ENCODE measurements at places on chromosomes 2 and 18.

DNA sequence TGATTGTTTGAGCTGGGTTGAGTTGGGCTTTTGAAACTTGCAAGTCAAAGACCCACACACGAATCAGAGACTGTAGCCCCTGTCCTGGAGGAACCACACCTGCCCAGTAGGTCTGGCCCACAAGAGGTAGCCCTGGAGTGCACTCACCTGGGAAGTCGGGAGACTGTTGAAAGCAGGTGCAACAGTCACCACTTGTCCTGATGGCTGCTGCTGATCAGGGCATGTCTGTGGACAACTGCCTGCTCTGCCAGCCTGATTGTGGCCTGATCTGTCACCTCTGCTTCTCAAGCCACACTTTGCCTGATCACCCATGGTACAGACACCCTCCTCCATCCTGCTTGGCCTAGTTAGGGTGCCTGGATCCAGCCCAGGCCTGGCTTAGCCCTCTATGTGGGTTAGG is 105.0 kb upstream of the HAAO start:
- no peak for DNase-seq

DNA sequence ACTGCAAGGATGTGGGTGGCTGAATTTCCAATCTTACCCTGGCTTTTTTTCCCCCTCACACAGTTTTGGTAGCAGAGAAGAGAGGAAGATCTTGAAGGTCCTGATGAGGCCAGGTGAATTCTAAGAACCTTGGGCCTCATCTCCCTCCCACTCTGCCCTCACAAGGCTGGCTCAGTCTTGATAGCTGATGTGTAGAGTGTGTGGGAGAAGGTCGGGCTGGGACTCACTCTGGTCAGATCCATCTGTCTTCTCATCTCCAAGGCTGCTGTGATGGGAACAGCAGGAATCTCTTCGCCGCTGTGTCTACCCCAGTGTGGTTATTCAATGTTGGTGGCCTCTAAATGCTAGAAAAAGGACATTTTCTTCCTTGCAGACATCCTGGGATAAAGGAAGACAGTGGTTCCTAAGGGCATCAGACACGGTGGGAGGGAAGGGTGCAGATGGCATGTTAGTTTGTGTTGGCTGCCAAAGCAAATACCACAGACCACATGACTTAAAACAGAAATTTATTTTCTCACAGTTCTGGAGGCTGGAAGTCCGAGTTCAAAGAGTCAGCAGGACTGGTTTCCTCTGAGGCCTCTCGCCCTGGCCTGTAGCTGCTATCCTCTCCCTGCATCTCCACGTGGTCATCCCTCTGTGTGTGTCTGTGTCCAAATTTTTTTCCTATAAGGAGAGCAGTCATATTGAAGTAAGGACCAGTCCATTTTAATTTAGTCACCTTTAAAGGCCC is 37.6 kb upstream of the MGAT4A start:
- no peak for DNase-seq

DNA sequence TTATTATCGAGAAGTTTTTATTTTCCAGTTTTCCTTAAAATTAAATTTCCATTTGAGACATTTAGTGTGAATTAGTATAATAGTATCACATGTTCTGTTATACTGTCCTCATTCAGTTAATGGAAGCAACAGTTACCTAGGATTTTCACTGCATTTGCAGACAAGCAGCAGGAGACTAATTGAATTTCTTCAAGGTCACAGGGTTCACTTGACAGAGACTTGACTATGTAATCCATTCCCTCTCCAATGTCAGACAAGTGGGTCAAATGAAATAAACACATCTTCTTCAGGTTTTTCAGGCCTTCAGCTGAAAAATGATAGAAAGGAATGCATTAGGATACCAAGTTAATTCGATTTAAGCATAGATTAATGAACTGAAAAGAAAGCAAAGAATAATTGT is 26.7 kb downstream of the NLRC4 start:
- no peak for DNase-seq

GRCh38 chr2:215401896-215402379 is 33.9 kb downstream of the FN1 start:
- DNase-seq = no peak

DNA sequence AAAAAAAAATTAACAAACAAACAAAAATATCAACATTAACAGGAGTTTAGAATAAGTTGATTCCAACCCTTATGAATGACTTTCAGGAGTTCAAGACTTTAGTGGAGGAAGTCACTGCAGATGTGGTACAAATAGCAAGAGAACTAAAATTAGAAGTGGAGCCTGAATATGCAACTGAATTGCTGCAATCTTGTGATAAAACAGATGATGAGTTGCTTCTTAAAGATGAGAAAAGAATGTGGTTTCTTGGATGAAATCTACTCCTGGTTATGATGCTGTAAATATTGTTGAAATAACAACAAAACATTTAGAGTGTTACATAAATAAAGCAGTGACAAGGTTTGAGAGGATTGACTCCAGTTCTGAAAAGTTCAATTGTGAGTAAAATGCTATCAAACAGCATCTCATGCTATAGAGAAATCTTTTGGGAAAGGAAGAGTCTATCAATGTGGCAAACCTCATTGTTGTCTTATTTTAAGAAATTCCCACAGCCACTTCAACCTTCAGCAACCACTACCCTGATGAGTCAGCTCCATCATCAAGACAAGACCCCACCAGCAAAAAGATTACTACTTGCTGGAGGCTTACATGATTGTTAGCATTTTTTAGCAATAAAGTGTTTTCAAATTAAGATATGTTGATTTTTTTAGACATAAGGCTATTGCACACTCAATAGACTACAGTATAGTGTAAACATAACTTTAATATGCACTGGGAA is 42.7 kb upstream of the TAF4B start:
- DNase-seq = no peak

GRCh38 chr18:80104364-80104779 is 4.7 kb upstream of the ADNP2 start:
- DNase-seq = no peak

GRCh38 chr2:111623380-111623779 is 260.6 kb downstream of the ANAPC1 start:
- DNase-seq = no peak

- no peak for DNase-seq
These were observed 24.7 kb upstream of the LRRC30 start for GRCh38 chr18:7206217-7206616.

- no peak for DNase-seq
These were observed 56.4 kb downstream of the SNORC start for GRCh38 chr2:232926431-232926939.

- DNase-seq = no peak
These were observed 34.7 kb downstream of the PTPN18 start for GRCh38 chr2:130390460-130391057.

DNA sequence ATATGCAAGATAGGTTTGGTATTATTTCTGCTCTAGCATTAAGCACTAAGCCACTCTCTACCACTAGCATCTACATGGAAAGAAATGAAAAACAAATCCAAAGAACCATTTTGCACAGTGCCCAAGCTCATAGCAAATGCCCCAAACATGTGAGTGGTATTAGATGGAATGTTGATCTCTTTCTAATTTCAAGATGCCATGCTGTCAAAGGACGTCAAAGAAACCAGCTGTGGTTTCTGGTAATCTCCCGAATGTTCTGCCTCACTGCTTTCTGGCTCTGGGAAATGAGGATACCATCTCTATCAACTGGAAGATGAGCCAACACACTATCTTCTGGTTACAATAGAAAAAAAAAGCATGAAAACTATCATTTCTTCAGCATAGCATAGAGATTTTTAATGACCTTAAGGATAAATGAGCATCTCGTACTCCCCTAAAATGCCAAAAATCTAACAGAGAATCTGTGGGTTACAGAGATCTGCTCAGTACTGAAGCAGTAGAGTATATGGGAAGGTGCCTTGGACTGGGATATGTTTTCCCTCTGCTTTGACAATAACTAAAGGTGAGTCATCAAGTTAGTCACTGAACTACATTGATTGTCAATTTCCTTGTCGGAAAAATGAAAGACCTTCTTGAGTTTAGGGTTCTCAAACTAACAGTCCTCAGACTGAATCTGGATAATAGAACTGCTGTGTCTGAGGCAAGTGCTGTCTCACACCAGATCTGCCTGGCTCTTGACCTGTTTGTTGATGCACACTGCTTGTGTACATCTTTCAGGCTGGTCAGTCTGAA is 244.8 kb upstream of the NCKAP5 start:
- no peak for DNase-seq

DNA sequence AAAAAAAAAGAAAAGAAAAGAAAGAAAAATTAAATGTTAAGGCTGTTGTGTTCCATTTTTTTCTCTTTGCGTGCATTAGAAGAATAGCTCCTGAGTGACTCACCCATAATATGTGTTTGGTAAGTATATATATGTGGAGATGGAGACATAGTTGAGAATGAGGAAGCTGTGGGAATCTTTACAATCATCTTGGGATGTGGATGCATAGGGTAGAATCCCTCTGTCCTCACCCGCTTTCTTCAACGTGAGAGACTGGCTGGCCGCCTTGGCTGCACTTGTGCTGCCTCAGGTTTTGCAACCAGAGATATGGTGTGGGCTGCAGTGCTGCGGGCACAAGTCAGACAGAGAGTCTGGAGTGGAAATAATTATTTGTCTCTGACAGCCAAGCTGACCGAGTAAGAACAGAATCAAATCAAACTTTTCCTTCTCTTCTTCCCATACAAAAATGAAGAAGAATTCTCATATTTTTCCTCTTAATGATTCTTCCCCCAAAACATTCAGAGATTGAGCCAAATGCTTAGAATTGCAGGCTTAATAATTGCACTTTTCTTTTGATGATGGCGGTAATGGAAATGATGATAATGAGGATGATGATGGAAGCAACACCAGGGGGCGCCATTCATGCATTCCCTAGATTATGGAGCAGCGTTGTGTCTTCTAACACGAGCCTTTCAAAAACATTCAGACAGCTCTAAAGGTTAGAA is 48.5 kb downstream of the SERPINB7 start:
- DNase-seq = no peak

DNA sequence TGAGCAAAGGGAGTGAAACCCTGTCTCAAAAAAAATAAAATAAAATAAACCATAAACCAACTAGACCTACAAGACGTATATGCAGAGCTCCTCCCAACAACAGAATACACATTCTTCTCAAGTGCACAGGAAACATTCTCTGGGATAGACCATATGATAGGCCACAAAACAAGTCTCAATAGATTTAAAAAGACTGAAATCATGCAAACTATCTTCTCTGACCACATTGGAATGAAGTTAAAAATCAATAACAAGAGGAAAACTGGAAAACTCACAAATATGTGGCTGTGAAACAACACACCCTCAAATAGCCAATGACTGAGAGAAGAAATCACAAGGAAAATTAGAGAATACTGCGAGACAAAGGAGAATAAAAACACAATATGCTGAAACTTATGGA is 7.2 kb upstream of the AFG3L2 start:
- no peak for DNase-seq

DNA sequence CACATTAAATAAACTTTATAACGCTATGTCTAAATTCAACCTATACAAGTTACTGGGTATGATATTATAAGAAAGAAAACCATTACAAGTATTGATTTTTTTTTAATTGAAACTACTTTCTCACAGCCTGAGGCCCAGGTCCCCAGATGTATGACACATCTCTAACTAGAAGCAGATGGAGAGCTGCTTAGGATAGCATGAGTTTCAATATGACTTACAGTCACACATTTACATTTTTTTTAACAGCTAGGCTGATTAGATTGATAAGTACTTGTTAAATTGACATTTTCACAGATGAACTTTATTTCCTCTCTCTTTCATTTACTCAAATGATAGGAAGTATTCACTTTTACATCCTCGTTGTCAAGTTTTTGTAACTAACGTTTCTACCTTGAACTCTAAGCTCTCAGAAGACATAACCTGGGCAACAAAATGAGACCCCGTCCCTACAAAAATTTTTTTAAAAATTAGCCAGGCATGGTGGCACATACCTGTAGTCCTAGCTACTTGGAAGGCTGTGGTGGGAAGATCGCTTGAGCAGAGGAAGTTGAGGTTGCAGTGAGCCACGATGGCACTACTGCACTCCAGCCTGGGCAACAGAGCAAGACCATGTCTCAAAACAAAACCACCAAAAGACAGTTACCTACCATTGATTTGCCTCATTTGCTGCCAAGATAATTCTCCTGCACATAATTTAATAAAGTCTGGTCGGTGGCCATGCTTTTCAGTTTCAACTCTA is 52.4 kb downstream of the STK39 start:
- DNase-seq = no peak

- DNase-seq = no peak
These were observed 436.8 kb downstream of the TGIF1 start for GRCh38 chr18:3886575-3887322.

GRCh38 chr2:810397-810796 is 133.2 kb upstream of the TMEM18 start:
- no peak for DNase-seq

DNA sequence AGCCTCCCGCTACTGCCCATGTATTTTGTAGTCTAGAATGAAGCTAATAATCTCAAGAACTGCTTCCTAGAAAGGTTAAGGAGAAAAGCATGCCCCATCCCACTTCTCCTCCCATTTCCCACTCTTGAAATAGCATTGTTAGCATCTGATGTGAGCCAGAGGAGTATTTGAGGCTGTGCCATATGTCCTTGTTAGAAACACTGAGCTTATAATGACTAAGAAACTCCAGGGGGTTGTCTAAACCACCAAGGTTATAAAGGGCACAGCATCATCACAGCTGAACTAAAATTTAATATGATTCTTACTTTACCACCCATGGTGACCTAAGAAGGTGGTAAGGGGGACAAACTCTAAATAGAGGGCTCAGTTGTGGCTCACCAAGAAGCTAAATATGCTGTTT is 16.6 kb downstream of the TSPYL6 start:
- DNase-seq = no peak

DNA sequence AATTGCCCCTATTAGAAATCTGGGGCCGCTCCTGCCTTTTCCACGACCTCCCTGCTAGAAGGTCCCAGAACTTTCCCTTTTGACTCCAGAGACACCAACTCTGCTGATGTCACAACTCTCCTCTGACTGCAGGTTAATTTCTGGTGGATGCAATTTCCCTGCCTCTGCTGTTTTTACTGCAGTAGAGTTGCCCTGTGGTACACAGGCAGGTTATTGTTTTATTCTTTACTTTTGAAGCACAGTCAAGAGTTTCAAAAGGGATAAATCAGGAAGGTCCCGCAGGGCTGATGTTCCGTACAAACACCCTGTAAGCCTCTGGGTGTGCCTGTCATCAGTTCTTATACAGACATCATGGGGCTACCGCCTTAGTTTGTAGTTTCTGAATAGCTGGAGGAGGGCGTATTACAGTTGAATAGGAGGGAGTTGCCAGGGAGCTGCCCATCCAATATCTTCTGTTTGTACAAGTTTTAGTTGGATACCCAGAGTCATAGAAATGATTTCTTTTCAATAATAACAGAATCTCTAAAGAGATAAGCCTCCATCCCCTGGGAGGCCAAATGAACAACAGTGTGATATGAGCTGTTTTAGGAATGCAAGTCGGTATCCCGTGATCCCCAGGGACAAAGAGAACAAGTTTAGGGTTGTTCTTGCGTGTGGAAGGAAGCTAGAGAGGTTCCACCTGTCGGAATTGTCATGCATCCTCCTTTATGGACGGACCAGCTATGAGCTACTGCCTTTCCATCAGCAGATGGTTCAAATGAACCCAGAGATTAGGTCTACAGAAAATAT is 108.4 kb upstream of the COPS8 start:
- DNase-seq = no peak

DNA sequence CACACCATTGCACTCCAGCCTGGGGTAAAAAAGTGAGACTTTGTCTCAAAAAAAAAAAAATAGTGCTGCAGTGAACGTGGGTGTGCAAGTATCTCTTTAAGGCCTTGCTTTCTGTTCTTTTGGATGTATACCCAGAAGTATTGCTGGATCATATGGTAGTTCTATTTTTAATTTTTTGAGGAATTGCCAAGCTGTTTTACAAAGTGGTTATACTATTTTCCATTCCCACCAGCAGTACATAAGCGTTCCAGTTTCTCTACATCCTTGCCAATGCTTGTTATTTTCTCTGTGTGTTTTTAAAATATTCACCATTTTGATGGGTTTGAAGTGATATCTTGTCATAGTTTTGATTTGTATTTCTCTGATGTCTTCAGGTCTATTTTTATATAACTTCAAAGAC is 13.1 kb downstream of the ARMC9 start:
- no peak for DNase-seq
